Peyer's patch (tissue), 4 donors: ENCODE measurements at places on chromosomes 7 and 10. TPM values are rescaled to one million over a fixed set of nuclear protein-coding genes. Genes with fewer than 3 reads are reported as not detected.

- DNase-seq = no peak
These were observed 10.4 kb upstream of the LMBR1 start for GRCh38 chr7:156903232-156903909.

IQUB gene
- total RNA-seq = not detected

POLD2 gene
- total RNA-seq = 80.9 TPM

ITPRID1 gene
- 1.2 TPM for total RNA-seq

GLI3 gene
- 2.9 TPM for total RNA-seq

ALOX5 gene
- total RNA-seq = 187 TPM
